ENCODE measurements at places on chromosomes 13 and 19.

DNA sequence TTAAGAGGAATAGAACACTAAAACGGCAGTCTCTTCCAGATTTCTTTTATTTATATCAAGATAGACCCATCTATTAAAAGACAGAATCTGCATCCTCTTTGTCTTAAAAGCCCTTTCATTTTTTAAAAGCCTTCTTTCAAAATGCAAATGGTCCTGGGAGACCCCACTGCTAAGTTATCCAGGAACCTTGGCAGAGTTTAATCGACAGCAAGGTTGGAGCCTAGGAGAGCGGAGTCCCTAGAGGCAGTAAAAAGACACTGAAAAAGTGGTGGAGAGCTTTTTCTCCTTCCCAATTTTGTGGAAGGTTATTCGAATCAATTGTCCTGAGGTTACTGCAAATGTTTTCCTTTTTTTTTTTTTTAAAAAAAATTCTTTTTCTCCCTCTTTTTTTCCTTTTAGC lies 294.7 kb downstream of the NALCN start:
- DNase-seq, result no peak

GRCh38 chr13:61672756-61673155 lies 257.1 kb upstream of the PCDH20 start:
- no peak for DNase-seq

- DNase-seq, result no peak
Observed at GRCh38 chr19:1417145-1417544, 9.8 kb downstream of the DAZAP1 start.

GRCh38 chr13:51619614-51620013 lies 35.4 kb downstream of the WDFY2 start:
- DNase-seq, result peak; percentile 42

DNA sequence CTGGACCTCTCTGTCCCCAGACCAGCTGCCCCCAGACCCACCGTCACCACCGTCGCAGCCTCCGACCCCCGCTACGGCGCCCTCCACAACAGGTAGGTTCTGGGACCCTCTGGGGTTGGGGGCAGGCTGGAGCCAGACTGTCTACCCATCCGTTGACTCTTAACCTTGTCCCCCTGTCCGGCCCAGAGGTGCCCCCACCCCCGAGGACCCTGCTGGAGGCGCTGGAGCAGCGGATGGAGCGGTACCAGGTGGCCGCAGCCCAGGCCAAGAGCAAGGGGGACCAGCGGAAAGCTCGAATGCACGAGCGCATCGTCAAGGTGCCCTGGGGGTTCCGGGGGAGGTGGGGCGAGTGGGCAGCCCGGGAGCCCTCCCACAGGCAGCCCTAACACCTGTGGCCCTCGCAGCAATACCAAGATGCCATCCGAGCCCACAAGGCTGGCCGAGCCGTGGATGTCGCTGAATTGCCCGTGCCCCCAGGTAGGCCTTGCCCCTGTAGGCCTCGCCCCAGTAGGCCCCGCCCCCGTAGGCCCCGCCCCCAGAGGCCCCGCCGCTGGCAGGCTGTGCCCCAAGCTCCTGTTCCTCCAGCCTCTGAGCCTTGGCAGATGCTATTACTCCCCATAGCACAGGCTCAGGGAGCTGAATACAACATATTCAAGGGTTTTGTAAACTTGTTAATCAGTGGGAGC lies 12.9 kb downstream of the CC2D1A start:
- DNase-seq, result no peak

DNA sequence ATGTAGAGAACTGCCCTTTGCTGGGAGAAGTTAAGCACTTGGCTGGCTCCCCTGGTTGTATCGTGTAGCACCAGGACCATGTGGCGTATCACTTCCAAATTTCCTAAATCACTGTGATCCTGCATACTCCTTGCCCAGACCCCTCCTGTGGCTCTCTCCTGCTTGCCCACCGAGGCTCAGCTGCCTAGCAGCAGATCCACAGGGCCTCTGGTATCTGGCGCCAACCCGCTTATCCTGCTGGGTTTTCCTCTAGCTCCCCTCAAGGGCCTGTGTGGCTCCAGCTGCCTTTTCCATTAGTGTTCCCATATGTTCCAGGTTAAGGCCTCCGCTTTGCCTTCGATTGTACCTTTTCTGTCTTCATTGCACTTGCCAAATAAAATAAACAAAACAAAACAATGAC lies 16.5 kb downstream of the LRCH1 start:
- DNase-seq, result no peak

- DNase-seq, result no peak
Observed at GRCh38 chr13:95403349-95404140, 102.3 kb upstream of the ABCC4 start.

DNA sequence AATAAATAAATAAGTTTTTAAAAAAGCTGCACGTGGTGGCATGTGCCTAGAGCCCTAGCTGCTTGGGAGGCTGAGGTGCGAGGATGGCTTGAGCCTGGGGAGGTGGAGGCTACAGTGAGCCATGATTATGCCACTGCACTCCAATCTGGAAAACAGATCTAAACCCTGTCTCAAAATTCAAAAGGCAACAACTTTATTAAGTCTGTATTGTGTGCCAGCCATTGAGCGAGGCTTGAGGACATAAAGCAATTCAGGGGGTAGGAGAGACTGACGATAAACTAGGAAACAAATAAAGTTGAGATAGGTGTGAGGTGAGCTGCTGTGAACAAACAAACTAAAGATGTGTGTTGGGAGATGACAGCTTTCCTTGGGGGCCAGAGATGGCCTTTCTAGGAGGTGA lies 8.7 kb downstream of the CELF5 start:
- DNase-seq, result no peak

- no peak for DNase-seq
Observed at GRCh38 chr13:43171489-43171888, 148.1 kb downstream of the DNAJC15 start.

GRCh38 chr19:17227798-17228367 lies 1.9 kb downstream of the OCEL1 start:
- DNase-seq, result no peak

DNA sequence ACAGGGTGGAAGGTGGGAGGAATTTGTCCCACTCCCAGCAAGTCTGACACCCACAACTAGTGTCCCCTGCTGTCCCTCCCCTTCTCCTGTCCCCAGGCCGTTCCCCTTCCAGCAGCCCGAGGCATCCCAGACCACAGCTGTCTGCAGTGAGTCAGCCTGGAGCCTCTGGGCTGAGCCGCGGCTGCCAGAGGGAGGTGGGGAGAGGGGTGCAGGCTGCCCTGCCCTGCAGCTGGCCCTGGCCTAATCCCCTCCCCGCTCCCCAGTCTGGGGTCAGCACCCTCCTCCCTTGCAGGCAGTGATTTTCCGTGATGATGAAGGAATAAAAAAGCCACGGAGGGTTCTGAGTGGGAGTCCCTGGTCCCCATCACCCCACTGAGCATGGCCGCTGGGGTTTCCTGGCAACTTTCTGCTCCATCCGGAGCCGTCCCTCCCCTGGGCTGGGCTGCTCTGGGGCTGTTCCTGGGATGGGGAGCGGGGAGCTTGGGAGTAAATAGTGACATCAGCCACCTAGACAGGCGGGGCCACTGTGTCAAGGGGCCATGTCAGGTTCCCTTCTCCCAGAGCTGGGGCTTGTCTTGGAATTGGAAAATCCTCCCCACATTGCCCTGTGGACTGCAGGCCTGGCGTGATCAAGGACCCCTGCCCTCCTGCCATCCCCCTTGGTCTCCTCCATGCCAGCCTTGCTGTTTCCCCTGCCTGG lies 16.8 kb downstream of the SPC24 start:
- no peak for DNase-seq

DNA sequence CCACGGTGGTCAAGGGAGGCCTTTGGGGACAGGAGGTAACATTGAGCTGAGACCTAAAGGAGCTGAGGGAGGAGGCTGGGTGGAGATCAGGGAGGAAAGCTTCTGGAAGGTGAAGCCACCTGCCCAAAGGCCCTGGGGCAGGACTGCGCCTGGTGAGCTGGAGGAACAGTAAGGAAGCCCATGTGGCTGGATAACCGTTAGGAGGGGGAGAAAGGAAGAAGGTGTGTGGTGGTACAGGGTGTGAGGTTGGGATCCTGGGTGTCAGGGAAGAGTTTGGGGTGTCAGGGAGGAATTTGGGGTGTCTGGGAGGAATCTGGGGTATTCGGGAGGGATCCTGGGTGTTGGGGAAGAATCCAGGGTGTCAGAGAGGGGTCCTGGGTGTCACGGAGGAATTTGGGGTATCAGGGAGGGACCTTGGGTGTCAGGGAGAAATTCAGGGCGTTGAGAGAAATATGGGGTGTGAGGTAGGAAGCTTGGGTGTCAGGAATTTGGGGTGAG lies 695 bp downstream of the TICAM1 start:
- no peak for DNase-seq
